ENCODE measurements at places on chromosomes 16 and 17. TPM values are rescaled to one million over a fixed set of nuclear protein-coding genes. Genes with fewer than 3 reads are reported as not detected.

The CACNG3 gene
- not detected for total RNA-seq

The TBC1D3G gene
- total RNA-seq = not detected

The ETV4 gene
- 50.5 TPM for total RNA-seq

The PPY gene
- 0.22 TPM for total RNA-seq

The CD300LF gene
- total RNA-seq = not detected

Data from A549 treated with CORT108297 at 1 μM for 4 hours (cell line).